ENCODE measurements at places on chromosomes 11 and 22. TPM values are rescaled to one million over a fixed set of nuclear protein-coding genes. Genes with fewer than 3 reads are reported as not detected.

DNA sequence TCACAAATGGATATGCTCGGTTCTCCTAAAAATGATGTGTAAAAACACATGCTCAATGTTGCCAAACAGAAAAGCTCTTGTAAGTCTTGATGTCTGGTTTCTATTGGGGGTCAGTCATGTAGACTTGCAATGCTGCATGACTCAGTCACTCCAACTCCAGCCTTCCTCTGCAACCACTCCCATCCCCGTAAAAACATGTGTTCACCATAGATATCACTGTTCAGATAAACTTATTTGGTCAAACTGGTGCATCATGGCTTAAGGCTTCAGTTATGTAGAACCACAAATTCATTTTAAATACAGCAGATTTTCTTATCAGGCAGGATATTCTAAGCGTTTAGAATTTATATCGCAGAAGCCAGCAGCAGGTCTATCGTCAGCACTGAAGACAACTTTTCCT lies 298.4 kb upstream of the LUZP2 start:
- no peak overlapping the region for H3K4me3 ChIP-seq
- no peaks in the 10 kb centered on the region for H3K36me3 ChIP-seq
- no peaks in the 10 kb centered on the region for H3K4me1 ChIP-seq
- no peak for DNase-seq

MUC5B gene
- total RNA-seq = not detected

DNA sequence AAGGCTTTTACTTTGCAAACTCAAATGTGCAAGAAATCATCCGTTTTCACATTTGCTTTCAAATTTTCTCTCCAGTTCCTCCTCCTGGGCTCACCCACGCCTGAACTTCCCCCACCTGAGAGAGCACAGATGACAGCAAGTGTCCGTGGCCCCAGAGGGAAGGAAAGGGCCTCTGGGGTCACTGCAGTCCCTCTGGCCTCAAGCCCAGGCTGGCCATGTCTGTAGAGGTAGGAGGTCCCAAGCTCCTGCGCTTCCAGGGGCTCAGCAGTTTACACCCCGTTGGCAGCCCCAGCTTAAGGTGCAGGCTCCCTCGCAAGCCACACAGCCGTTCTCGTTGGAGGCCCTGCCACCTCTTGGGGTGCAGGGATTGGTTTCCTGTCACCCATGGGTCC lies 40.5 kb upstream of the PRDM11 start:
- H3K27me3 ChIP-seq = no peaks in the 10 kb centered on the region
- no peak overlapping the region for H3K27ac ChIP-seq
- H3K4me3 ChIP-seq = no peak overlapping the region
- no peak for DNase-seq

DNA sequence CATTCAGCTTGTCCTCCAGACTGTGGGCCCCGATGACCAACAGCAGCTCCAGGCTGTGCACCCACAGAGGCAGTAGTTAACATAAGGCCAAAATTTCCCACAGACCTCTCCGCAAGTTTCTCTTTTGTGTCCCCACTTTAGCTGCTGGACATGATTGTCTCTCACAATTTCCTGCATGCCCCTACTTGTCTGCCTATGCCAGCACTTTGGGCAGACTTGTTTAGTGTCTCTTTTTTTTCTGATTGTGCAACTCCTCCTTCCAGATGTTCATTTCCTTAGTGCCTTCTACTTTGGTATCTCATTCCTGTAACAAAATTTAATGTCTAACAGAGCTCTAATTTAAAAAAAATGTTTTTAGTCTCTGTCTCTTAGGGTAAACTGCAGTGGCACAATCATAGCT lies 23.8 kb upstream of the SCN3B start:
- H3K36me3 ChIP-seq = no peaks in the 10 kb centered on the region
- no peak overlapping the region for H3K4me3 ChIP-seq
- H3K4me1 ChIP-seq = no peaks in the 10 kb centered on the region
- peaks cover 8% of the 10 kb centered on the region for H3K27me3 ChIP-seq

GRCh38 chr22:40265783-40266182 lies 80.5 kb upstream of the ADSL start:
- H3K4me1 ChIP-seq = peaks cover 5% of the 10 kb centered on the region
- no peak overlapping the region for H3K27ac ChIP-seq
- DNase-seq = no peak
- no peak overlapping the region for H3K4me3 ChIP-seq
- no peaks in the 10 kb centered on the region for H3K27me3 ChIP-seq

GAL gene
- total RNA-seq = 1.6 TPM

CNIH2 gene
- total RNA-seq = 0.57 TPM

CYP2D6 gene
- not detected for total RNA-seq

DNA sequence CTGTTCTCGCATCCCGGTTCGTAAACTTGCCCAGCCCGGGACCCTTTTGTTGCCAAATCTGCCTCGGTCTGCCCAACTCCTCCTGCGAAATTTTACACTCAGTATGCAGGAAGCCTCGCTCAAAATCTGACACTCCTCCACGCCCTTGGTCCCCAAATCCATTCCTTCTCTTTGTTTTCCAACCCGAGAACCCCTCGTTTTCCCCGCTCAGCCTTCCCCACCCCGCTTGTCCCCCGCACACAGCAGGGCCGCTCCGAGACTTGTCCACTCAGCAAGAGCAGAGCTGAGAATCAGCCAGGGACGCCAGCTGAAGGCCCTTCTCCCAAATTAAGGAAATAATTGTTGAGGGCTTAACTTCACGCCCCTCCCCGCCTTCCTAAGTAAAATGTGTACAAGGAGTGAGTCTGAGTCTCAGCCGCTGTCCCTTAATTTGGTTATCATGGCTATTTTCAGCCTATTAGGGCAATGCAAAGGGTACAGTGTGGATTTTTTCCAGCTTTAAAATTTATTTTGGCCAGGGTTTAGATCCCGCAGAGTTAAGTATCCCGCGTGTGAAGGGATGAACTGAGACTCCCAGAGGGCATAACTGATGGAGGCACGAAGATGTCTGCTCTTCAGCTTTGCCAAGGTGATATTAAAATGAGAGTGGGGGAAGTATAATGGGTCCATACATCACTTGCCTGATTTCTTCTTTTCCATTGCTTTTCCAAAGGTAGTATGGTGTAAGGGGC lies 581 bp upstream of the FBXO3 start:
- peak overlapping the region; percentile 98 for H3K4me3 ChIP-seq
- no peaks in the 10 kb centered on the region for H3K27me3 ChIP-seq
- peak overlapping the region; percentile 68 for H3K27ac ChIP-seq
- peak; percentile 42 for DNase-seq
- H3K36me3 ChIP-seq = peaks cover 7% of the 10 kb centered on the region

ROM1 gene
- total RNA-seq = 4.4 TPM

- no peak overlapping the region for H3K4me3 ChIP-seq
- H3K27me3 ChIP-seq = no peaks in the 10 kb centered on the region
- no peaks in the 10 kb centered on the region for H3K36me3 ChIP-seq
- no peak overlapping the region for H3K27ac ChIP-seq
Observed at GRCh38 chr22:36185828-36186624, 15.6 kb downstream of the APOL4 start.

- no peak for DNase-seq
- H3K27ac ChIP-seq = no peak overlapping the region
- peaks cover 10% of the 10 kb centered on the region for H3K36me3 ChIP-seq
- H3K27me3 ChIP-seq = no peaks in the 10 kb centered on the region
- no peak overlapping the region for H3K4me3 ChIP-seq
- peaks cover 20% of the 10 kb centered on the region for H3K4me1 ChIP-seq
Observed at GRCh38 chr11:86810288-86810687, 9.9 kb downstream of the PRSS23 start.

GRCh38 chr11:86917589-86917988 lies 37.6 kb downstream of the FZD4 start:
- H3K27me3 ChIP-seq = no peaks in the 10 kb centered on the region
- no peak for DNase-seq
- H3K4me1 ChIP-seq = peaks cover 51% of the 10 kb centered on the region

DNA sequence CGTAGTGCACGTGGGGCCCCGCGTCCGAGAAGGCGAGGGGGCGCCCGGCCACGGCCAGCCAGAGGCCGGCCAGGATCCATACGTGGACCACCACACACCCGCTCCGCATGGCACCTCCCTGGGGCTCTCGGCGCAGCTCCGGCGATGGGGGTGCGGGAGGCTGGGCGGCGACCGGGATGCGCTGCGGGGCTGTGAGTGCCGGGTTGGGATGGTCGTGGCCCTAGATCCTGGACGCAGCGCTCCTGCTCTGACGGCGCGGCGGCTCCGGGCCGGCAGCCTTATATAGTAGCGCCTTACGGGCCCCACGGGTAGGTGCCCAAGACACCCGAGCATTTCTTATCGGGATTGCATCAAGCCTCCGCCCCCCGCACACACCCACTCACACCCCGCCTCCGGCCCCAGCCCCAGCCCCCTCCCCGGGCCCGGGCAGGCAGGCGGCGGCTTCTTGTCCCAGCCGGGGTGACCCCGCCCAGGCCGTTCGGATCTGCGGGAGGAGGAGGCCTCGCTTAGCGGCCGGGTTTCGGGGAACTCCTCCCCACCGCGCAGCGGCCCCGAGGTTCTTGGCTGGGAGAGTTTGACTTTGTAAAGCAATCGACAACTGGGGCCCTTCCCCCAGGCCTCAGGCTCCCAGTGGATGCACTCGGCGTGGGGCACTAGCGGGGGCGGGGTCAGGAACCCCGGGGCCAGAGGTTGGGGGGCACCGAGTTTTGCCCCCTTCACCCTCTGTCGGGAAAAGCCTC lies at the start of gene FGF19:
TSS of gene FGF19 (minus strand) at position 255 of the 740 bp plus-strand sequence. CDS start at position 109, 146 bp downstream.
- DNase-seq = no peak
- no peaks in the 10 kb centered on the region for H3K36me3 ChIP-seq
- H3K27me3 ChIP-seq = peaks cover 89% of the 10 kb centered on the region

IGSF22 gene
- total RNA-seq = 0.86 TPM

GRCh38 chr22:48236261-48236660 lies 1473.8 kb downstream of the TBC1D22A start:
- H3K4me1 ChIP-seq = no peaks in the 10 kb centered on the region
- no peaks in the 10 kb centered on the region for H3K36me3 ChIP-seq
- no peak overlapping the region for H3K4me3 ChIP-seq
- H3K27ac ChIP-seq = no peak overlapping the region
- H3K27me3 ChIP-seq = peaks cover 13% of the 10 kb centered on the region
- DNase-seq = no peak

DNA sequence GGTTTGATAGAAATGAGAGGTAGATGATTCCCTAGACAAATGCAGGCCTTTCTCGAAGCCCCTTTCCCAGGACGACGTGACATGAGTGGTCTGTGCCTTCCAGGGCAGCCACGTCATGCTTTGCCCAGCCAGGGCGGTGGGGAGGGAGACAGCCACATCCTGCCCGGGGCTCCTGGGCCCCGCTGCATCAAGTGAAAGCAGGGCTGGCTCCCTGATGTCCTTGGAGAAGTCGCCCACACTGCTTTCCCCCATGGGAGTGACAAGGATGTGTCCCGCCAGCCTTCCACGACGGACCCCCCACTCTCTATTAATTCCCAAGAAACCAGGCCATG lies 13.2 kb downstream of the PPARA start:
- no peak overlapping the region for H3K27ac ChIP-seq
- H3K36me3 ChIP-seq = peaks cover 7% of the 10 kb centered on the region
- H3K27me3 ChIP-seq = no peaks in the 10 kb centered on the region
- no peak for DNase-seq
- H3K4me3 ChIP-seq = no peak overlapping the region

- no peak overlapping the region for H3K4me3 ChIP-seq
- peaks cover 38% of the 10 kb centered on the region for H3K27me3 ChIP-seq
- no peak for DNase-seq
- peaks cover 26% of the 10 kb centered on the region for H3K4me1 ChIP-seq
Observed at GRCh38 chr22:50546326-50547262, 895 bp downstream of the KLHDC7B start.

GRCh38 chr11:61791737-61792309 lies 576 bp downstream of the TMEM258 start:
- peak; percentile 38 for DNase-seq
- no peaks in the 10 kb centered on the region for H3K27me3 ChIP-seq
- H3K27ac ChIP-seq = peak overlapping the region; percentile 92
- H3K4me1 ChIP-seq = peaks cover 19% of the 10 kb centered on the region
- H3K36me3 ChIP-seq = no peaks in the 10 kb centered on the region

Measured in heart right ventricle (tissue), 16 donors.